ENCODE measurements at places on chromosomes 11 and 22.

DNA sequence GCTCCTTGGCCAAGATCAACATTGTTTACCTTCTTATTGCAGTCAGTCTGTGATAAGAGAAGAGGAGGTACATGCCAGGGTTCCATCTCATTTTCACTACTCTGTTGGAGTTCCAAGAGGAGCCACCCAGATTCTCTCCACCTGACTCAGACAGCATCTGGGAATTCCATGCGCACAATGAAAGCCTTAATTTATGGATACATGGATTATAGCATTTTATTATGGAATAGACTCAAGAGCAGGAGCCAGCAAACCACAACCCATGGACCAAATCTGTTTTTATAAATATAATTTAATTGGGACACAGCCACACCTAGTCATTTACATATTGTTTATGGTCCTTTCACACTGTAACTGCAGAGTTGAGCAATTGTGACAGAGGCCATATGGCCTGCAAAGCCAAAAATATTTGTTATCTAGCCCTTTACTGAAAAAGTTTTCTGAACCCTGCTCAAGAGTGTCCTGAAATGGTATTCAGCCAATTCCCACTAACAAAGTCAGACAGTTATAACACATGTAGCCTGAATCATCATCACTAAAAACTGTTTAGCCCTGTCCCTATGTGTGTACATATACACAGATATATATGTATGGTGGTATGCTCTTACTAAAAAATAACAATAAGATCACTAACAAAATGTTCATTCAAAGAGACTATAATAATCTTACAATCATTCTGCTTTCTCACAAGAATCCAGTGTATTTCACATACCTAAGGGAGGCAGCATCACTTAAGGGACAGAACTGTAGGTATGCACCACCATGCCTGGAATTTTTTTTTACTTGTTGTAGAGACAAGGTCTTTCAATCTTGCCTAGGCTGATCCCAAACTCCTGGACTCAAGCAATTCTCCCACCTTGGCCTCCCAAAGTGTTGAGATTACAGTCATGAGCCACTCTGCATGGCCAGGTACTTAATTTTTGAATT, 104.5 kb upstream of the TEAD1 start:
- peak; percentile 54 for DNase-seq

- peak; percentile 89 for DNase-seq
These were observed 220.1 kb downstream of the BLID start for GRCh38 chr11:121895919-121896318.

DNA sequence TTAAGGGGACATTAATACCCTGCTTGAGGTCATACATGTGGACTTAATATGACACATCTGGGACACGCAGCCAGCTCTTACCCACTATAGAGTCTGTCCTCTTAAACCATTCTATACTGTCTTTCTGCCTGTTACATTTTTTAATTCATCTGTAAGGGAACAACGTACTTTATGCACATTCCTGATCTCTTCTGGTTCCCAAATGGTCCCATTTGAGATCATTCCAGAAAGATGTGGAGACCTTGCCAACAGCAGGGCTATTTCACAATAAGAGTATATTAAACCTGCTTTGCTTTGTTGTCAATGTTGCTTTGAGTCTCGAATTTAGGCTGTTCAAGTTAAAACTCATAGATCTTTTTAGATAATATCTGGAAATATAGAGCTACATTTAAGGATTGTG, 332.2 kb upstream of the RAG2 start:
- no peak for DNase-seq

DNA sequence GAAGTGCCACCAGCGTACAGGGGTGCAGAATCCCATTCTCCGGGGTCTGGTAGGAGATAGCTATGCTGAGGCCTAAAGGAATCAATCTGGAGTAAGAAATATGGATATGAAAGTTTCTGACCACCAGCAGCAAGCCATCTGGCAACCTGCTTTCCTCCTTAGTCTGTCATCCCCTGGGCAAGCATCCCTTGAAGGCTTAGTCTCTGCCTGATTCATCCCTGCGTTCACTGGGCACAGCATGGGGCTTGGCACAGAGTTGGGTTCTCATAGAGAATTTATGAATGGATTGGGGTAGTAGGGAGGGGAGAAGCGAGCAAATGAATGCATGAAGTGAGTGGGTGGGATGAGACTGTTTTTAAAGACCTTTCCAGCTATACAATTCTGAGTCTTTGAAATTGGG, 85.8 kb upstream of the NARS2 start:
- peak; percentile 43 for DNase-seq

DNA sequence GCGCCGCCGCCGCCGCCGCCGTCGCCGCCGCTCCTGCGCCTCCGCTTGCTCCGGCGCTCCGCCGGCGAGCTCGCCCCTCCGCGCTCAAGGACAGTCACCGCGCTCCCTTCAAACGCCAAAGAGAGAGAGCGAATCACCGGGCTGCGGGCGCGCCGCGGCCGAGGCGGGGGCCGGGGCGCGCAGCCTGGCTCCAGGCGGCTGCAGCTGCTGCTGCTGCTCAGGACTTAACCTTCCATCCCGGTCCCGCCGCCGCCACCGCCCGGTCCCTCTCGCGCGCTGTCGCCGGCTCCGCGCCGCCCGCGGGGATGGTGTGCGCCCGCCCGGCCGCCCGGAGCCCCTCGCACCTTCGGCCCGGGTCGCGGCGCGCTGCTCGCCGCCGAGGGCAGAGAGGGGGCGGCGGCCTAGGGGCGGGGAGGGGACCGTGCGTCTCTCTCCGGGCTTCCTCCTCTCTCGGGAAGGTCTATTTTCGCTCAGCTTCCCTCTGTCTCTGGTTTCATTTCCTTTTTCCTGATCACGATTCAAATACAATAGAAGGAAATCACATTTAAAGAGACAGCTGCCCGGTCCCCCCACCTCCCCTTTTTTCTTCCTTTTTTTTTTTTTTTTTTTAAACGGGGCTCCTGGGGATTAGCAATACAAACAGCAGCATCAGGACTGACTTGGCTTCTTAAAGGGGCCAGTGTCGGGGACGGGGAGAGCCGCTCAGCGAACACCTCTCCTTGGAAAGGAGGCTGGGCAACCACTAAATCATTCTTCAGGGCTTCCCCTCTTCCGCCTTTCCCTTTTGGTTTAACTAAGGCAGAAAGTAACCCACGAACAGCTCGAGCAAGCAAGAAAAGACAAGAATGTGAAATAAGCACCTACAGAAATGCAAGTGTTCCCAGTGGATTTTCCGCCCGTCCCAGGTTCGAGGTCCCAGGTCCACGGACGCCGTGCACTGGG, 22.1 kb downstream of the LMO2 start:
- DNase-seq, result peak; percentile 15

- DNase-seq, result no peak
These were observed 7.1 kb downstream of the YWHAH start for GRCh38 chr22:31951194-31952093.

DNA sequence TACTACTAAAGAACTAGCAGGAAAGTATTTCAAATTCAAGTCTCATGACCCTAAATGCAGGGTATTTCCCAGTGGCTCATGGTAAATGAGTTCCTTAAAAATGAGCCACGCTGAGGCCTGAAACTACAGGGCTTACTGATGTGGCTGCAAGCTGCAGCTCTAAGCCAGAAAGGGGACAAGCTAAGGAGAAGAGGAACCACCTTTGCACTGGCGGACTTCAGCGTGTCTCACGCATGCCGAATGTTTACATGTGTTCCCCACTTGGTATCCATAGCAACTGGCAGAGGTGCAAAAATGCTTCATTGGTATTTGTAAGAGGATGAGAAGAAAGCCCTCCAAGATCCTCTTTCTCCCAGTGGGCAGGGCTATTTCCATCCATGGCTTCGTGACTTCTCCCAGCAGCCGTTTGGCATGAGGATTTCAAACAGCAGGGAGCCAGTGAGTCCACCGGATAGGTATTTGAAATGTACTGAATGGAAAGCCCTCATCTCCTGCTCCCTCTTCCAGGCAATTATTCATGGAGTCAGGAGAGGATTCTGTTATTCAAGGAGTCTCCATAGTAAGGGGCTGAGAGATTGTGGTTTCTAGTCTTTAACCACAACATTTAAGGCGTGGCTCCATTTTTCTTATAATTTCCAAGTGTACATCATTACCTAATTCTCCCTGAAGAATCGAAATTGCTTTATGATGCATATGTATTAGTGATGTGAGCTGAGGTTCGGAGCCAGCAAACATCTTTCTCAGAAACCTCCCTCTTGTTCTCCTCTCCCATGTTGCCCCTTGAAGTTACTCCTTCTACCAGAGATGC, 55.3 kb upstream of the CD44 start:
- peak; percentile 100 for DNase-seq

GRCh38 chr22:39283322-39284141, 35.9 kb downstream of the RPL3 start:
- DNase-seq, result no peak

- no peak for DNase-seq
These were observed 764.8 kb upstream of the FAT3 start for GRCh38 chr11:91459840-91460239.

- DNase-seq, result peak; percentile 61
These were observed 1.9 kb downstream of the CHRM4 start for GRCh38 chr11:46389450-46390330.

GRCh38 chr22:47786650-47787290, 1024.3 kb downstream of the TBC1D22A start:
- no peak for DNase-seq

DNA sequence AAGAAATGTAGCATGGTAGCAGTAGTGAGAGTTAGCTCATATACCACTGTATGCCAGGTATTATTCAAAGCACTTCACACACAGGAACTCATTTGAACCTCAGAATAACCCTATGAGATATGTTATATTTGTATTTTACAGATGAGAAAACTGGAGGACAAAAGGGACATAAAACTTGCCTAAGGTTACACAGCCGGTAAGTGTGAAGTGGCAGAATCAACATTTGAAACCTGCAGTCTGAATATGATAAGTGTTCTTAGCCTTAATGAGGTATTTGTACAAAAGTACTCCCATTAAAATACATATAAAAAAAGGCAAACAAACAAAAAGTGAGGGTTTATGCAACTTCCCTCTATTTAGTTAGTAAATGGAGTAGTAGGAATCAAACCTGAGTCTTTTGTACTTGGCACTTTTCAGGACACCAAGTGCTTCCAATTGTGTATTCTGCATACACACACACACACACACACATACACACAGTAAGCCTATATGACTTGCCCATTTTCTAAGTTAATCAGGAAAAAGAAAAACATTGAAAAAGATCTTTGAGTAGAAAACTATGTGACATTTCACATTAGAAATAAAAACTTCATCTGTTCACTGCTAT, 223.9 kb upstream of the FOLH1 start:
- no peak for DNase-seq

DNA sequence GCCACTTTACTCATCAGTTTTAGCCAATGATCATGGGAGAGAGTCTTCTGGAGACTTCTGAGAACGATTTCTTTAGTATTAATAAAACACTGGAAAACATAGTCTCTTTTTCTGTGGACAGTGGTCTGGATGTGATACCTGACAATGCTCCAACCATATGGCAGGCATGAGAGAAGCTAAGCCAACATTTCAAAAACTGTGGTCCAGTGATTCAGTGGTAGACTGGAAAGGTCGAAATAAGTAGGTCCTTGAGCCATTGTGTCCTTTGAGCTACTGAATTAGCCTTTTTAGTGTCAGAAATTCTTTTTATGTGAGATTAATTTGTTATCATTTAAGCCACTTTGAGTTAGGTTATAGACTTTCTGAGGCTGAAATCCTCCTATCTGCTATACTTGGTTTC, 197.7 kb upstream of the CTSC start:
- DNase-seq, result no peak

DNA sequence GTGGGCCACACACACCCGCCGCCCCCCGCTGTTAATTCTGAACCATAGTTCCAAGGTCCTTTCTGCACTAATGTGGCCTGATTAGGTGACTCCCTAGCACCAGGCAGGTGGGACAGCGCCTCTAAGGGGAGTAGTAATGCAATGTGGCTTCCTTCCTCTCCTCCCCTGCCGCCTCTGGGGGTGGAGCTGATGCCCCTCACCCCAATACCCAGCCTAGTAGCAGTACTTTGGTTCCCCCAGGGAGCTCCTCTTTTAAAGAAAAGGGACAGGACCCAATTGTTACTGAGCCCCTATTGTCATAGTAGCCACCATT, 14.4 kb downstream of the RTN4RL2 start:
- DNase-seq, result no peak

DNA sequence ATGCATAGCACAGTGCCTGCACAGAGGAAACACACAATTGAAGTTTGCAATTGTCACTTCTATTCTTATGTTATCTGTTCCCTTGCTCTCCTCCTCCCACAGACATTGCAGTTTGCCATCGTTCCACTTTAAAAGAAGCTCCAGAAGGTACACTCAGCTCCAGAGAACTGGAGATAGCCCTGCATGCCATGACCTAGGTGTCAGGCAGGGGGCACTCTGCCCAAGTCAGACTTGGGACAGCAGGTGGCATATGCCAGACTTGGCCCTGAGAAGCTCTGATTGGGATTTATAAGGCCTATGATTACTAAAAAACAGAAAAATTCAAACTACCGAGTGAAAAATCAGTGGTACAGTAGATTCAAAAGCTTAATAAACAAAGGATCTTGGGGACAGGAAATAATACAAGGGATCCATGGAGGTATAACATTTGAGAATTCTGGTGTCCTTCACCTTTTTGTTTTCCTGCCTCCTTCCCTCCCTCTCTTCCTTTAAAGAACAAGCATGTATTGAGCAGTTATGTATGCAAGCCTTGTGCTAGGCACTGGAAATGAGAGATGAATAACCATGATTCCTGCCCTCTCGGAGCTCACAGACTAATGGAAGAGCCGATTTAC, 40.0 kb downstream of the TENM4 start:
- peak; percentile 38 for DNase-seq

DNA sequence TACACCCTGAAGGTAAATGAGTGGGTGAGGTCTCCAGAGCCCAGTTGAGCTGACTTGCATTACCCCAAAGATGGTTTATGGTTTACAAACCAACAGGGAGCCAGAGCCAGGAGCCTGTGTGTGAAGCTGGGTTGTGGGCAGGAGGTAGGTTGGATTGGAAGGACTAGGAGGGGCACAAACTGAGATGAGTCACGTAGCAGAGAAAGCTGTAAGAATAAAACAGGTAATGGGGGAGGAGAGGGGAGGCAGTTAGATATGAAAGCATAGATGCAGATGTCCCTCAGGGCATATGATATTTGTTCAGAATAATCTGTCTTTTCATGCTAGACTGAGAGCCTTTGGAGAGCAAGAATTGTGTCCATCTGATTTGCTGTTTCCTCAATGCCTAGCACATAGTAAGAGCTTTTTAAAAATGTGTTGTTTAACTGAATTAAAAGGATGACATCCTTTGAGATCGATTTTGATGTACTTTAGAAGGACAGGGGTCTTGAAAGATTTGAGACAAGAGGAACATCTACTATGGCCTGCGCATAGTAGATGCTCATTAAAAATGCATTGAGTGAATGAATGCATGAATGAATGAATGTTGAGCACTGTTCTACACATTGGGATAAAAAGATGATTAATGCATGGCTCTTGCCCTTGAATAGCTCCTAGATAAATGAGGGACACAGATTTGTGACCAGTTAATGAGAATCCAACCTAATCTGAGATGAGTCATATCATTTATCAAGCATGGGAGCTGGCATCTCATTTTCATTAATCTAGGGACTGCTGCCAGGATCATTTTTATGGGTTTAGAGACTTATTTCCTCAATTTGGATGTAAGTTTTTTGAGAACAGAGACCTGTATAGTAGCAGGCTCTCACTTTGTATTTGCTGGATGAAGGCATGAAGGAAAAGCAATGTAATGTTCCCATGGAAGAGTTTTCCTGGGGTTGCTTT, 175.8 kb upstream of the BDNF start:
- DNase-seq, result no peak

Data from fibroblast of skin of scalp (primary cell).